ENCODE measurements at places on chromosomes 1 and 21.
A peak's percentile ranks its signal among the peaks of the same experiment; 100 is the strongest.

- DNase-seq: peak; percentile 29
These were observed 93.3 kb upstream of the CD1D start for GRCh38 chr1:158087320-158087927.

- no peak for DNase-seq
These were observed 149.2 kb upstream of the SYT6 start for GRCh38 chr1:114302821-114303220.

DNA sequence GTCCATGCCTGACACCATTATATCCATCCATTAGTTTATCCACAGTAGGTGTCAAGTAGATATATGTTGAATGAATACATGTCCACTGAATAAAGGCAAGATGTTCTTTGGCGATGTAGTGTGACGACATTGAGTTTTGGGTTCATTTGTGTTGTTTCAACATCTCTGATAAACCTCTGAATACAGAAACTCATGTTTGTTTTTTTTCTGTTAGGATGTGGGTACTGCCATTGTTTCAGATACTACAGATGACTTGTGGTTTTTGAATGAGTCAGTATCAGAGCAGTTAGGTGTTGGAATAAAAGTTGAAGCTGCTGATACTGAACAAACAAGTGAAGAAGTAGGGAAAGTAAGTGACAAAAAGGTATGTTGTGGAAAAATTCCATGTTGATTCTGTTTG lies 28.1 kb downstream of the MDM4 start:
- no peak for DNase-seq

- no peak for DNase-seq
These were observed 47.8 kb downstream of the UCK2 start for GRCh38 chr1:165875171-165875570.

GRCh38 chr21:46662367-46662654 lies 26.8 kb downstream of the PRMT2 start:
- DNase-seq: no peak

DNA sequence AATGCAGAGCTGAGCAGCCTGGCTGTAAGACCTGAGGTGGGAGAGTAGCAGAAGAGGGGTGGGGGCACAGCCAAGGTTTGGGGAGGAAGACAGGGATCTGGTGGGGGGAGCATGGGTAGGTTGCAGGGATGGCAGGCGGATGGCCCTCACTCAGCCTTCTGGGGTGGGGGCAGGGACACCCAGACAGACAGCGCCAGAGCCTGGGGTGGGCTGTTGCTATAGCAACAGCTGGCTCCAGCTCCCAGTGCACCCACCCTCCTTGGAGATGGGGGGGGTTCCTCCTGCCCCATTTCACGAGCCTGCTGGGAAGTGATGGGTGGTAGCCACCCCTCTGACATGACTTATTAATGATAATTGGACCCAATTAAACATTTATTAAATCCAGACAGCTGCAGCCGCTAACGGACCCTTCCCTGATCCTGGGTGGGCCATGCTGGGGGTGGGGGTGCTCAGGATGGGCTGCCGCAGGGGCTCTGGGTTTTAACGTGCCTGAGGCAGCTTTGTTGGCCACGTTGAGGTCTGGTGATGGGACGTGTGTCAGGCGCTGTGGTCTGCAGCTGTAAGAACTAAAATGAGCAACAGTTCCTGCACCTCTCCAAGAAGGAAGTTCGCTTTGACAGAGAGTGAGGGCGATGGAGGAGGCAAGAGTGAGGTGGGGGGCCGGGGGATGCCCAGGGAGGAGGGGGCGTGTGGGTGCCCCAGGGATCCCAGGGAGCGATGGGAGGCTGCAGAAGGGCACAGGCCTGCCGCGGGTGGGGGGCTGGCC lies 19.4 kb downstream of the AGRN start:
- peak; percentile 49 for DNase-seq

DNA sequence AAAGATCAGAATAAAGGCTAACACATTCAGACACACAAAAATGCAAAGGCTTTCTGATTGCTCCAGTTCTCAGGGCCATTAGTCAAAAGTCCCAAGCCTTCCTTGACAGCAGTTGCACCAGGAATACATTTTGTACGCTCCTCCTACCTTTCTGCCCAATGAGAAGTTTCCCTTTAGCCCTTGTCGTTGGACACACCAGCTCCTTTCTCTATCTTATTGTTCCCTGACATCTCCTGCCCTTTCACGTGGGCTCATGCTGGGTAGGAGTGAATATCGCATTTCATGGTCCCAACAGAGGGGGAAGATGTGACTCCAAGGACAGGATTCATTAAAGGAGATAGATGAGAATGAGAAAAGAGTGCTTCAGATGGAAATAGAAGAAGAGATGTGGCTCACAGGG lies 33.5 kb upstream of the IFI16 start:
- DNase-seq: no peak

GRCh38 chr1:160504651-160505050 lies 18.4 kb downstream of the SLAMF6 start:
- no peak for DNase-seq

- DNase-seq: no peak
These were observed 40.2 kb upstream of the MACF1 start for GRCh38 chr1:39164256-39164655.

DNA sequence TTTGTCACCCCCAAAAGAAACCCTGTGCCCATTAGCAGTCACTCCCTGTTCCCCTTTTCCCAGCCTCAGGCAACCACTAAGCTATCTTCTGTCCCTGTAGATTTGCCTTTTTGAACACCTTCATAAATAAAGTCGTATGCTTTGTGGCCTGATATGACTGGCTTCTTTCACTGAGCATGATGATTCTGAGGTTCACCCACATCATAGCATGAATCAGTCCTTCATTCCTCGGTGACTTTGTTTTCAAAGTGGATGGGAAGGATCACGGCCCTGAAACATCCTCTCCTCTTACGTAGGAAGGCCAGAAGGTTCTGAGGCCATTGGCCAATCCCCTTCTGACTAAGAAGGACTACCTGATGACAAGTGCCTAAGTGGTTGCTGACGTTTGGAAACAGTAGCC lies 39.1 kb downstream of the NIPAL3 start:
- no peak for DNase-seq

- DNase-seq: no peak
These were observed 22.1 kb upstream of the FMOD start for GRCh38 chr1:203373002-203373401.

- DNase-seq: no peak
These were observed 1.0 kb upstream of the SAMD13 start for GRCh38 chr1:84300501-84300900.

DNA sequence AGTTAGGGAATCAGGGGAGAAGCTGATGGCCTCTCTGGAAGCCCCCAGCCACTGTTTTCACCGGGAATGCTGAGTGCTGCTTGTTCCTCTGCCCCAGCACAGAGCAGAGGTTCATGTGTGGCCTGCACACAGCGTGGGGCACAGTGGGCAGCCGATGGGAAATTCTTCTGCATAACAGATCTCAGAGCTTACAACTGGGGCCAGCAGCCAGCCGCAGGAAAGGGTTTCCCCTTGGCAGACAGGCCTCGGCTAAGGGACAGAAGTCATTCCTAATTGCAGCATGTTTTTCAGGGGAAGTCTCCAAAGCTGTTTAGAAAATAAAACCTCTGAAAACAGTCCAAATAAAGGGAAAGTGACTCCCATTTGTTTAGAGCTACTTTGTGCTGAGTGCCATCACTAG lies 22.6 kb downstream of the HMGB4 start:
- no peak for DNase-seq

- no peak for DNase-seq
These were observed 73.9 kb downstream of the KLHDC7A start for GRCh38 chr1:18554597-18554996.

DNA sequence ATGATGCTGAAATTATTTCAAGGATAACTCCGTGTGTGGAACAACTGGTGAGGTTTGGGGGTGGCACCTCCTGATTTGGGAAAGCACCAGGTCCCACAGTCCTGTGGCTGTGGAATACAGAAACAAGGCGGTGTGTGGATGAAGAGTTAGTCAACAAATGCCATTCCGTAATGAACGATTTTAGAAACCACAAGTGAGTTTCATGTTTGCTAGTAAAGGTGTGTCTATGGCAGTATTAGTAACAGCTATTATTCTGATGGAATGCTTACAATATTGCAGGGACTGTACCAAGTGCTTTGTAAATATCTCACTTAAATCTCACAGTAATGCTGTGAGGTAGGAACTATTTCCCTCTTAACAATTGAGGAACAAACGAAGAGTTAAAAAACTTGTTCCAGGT lies 53.8 kb downstream of the B3GALNT2 start:
- no peak for DNase-seq

- DNase-seq: no peak
These were observed 13.6 kb downstream of the DENND1B start for GRCh38 chr1:197761654-197762053.

DNA sequence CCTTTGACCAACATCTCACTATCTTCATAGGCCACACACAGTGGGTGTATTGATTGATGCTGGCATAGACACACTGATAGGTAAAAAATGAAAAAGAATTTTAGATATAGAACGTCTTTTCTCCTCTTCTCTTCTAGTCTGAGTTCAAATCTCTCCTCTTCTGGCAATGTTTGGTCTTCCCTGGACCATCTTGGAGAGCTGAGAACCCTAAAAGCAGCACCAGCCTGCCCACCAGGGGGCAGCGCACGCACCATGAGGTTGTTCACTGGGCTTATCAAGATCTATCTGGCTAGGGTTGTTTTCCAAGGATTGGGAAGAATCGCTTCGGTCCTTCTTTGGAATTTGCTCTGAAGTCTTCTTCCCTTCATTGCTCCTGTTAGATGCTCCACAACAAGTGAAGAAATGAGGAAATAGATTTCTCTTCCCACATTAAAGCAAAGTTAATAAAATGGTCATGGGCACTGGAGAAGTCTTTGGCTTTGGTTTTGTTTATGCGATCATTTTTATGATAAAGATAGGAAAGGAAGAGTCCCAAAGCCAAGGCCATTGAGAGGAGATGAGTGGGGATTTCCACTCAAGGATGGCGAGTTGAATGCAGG lies 104.0 kb upstream of the OLIG2 start:
- DNase-seq: peak; percentile 58

- no peak for DNase-seq
These were observed 34.4 kb downstream of the NUCKS1 start for GRCh38 chr1:205715628-205716027.

- DNase-seq: no peak
These were observed 1.1 kb downstream of the PRRX1 start for GRCh38 chr1:170664828-170665612.

GRCh38 chr1:117665556-117666270 lies 59.9 kb downstream of the TENT5C start:
- DNase-seq: no peak

- DNase-seq: no peak
These were observed 33.7 kb upstream of the AK4 start for GRCh38 chr1:65114322-65114721.

DNA sequence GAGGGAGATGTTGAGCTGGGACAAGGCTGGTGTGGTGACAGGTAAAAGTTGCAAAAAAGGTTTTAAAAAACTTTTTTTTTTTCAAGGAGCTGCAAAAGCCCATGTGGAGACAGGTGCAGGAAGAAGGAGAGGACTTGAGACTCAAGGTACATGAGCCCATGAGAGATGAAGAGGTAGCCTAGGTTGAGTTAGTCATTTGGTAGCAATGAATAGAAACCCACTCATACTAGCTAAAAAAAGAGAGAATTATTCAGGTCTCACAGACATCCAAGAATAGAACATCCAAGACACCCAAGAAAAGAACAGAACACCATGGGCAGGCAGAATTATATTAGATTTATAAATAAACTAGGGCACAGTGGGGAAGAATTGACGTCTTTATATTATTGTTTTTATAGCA lies 65.1 kb downstream of the PCP4 start:
- DNase-seq: no peak

DNA sequence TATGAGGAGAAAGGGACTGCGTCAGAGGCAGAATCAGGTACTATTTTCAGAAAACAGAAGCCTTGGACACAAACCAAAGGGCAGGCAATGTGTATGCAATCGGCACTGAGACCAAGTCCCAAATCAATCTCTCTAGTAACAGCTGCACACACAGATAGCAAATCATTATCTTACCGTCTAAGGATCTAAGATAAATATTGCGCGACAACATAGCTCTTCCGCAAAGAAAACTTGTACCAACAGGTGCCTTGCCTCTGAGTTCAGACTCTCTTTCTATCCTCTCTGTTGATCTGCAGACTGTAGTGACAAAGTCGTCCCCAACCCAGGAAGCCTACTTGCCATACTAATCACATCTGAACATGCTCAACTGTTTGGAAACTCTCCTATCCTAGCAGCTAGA lies 22.6 kb upstream of the SAMD13 start:
- no peak for DNase-seq

DNA sequence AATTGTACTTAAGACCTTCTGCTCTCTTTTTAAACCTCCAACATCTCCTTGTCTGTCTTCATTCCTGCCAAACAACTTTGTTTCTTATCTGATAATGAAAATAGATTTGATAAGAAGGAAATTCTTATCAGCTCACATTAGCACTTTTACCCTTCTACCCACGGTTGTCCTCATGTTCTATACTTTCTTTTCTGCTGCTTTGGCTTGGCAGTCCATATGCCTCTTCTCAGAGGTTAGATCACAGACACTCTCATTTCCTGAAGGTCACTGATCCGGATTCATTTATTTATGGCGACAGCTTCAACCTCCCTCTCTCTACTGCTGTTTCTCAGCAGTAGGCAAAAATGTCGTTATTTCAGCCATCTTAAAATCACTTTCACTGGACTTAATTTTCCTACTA lies 2015.8 kb downstream of the NCAM2 start:
- DNase-seq: no peak

- DNase-seq: peak; percentile 76
These were observed at the start of gene ZYG11A for GRCh38 chr1:52842643-52843310. Gene ZYG11A, plus strand, starts transcription at chr1:52842760. Its CDS starts 124 bp downstream, at chr1:52842884.

DNA sequence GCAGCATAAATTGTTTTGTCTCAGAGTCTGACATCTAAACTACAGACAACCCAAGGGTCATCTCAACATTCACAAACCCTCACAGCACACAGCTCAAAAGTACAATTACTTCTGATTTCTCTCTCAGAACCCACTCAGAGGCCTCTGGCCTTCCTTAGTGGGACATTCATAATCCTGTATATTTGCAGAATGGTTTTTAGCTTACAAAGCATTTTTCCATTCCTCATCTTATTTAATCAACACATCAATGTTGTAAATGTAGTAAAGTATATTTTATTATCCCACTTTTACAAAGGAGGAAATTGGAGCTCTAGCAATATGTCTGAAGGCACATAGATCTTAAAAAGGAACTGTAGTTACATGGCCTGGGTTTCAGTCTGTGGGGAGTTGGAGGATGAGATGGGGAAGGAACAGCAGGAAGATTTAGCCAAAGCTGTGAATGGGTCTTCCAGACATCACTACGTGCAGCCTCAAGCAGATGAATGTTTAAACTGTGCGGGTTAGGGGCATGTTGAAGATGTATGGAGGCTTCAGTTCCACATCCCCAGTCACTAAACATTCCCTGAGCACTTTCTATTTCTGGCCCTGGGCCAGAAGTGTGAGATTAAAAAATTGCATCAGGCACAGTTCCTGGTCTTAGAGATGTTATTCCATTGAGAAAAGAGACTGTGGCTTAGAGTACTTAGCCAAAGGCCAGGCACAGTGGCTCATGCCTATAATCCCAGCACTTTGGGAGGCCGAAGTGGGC lies 13.3 kb downstream of the AKNAD1 start:
- no peak for DNase-seq
